ENCODE measurements at places on chromosomes 7 and 10.
A peak's percentile ranks its signal among the peaks of the same experiment; 100 is the strongest.

DNA sequence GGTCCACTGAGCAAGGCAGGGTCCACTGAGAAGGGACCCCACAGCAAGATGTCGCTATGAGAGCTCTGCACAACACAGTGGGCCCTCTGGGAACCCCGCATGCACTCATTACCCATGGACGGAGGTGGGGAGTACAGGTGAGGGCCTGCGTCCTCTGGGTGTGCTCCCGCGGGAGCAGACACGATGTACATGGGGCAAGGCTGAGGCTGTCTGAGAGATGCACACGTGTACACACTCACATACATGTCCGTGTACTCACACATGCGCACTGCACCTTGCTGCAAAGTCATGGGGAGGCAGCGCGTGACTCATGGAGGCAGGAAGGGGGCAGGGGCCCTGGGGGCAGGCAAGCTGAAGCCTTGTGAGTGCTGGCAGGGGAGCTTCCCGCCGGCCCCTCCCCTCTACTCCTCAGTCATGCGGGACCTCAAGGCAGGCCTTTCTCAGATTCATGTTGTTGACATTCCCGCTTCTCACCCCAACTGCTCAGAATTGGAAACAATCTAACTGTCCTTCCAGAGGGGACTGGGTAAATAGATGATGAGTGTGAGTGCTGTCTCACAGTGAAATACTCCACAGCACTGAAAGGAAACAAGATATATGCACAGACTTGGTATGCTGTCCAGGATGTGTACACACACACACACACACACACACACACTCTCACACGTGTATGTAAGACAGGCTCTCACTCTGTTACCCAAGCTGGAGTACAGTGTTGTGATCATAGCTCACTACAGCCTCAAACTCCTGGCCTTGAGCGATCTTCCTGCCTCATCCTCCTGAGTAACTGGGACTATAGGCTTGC, 40.0 kb downstream of the GOLGA7B start:
- DNase-seq: no peak

GRCh38 chr7:104922182-104923009, 91.6 kb upstream of the KMT2E start:
- no peak for DNase-seq

GRCh38 chr7:143003393-143004051, 23.4 kb downstream of the OR9A2 start:
- DNase-seq: no peak

GRCh38 chr7:103668279-103668941, 222.4 kb upstream of the SLC26A5 start:
- no peak for DNase-seq

DNA sequence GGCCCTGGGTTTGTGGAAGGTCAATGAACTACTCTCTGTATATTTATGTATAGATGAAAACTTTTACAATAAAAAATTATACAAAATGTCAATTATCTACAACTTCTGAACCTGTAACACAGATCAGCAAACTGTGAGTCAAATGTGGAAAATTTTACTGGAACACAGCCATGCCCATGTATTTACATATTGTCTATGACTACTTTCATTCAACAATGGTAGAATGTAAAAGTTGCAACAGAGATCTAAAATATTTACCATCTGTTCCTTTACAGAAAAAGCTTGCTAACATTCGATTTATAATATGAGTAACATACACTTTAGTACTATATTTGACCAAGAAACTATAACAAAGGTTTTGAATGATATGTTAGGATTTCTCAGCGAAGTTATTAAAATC, 481.6 kb downstream of the PARD3 start:
- no peak for DNase-seq

GRCh38 chr7:151700586-151701165, 176.2 kb downstream of the PRKAG2 start:
- DNase-seq: no peak

- DNase-seq: no peak
These were observed 32.4 kb downstream of the BLNK start for GRCh38 chr10:96238646-96239623.

- DNase-seq: no peak
These were observed 296.6 kb upstream of the ETV1 start for GRCh38 chr7:14286036-14286435.

DNA sequence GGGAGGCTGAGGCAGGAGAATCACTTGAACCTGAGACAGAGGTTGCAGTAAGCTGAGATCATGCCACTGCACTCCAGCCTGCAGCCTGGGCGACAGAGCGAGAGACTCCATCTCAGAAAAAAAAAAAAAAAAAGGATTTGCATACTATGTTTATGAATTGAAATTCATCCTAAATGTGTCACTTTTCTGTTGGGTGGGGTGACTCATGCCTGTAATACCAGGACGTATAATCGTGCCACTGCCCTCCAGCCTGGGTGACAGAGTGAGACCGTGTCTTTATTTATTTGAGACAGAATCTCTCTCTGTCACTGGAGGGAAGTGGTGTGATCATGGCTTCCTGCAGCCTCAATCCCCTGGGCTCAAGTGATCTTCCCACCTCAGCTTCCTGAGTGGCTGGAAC, 5.8 kb downstream of the ZNF212 start:
- DNase-seq: no peak

DNA sequence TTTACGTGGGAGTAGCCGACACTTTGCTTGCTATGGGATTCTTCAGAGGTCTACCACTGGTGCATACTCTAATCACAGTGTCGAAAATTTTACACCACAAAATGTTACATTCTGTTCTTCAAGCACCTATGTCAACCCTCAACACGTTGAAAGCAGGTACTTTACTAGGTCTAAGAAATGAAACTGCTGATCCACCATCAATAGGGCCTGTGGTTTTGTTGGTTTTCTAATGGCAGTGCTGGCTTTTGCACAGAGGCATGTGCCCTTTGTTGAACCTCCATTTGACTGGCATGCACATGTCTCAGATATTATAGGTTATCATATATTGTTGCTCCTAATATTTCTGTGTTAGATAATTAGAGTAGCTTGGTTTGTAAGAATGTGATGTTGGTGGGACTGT, 123.8 kb downstream of the CFTR start:
- DNase-seq: no peak

DNA sequence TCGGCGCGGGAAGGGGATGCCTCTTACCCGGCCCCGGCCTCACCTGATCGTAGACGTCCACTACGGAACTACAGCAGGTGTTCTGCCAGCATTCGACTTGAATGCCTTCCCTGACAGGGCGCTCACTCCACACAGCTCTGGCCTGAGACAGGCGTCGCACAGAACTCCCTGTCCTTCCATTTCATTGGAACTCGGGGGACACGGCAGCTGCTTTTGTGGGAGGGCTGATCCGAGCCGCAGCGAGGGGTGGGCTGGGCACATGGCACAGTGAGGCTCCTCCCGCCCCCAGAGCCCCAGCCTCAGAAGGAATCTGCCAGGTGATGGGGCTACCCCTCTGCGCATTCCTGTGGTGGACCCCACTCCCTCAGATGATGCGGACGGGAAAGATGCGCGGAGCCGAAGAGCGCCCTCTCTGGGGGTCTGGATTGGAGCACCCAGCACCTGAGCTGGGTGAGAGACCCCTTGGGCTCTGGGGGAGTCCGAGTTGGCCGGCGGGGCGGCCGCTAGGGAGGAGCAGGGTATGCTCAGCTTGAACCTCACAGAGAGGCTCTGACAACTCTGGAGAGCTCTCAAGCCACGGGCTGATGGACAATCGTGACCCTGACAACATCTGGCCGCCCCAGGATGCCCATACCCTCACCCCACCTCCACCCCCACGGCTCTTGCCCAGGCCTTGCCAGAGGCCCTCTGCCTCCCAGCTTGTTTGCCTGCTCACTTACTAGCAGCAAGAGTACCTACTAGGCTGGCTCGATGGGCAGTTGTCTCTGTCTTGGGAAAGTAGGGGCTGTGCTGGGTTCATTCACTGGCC, 36.6 kb downstream of the RASGEF1A start:
- peak; percentile 9 for DNase-seq

GRCh38 chr7:101845974-101846373, 28.5 kb downstream of the CUX1 start:
- no peak for DNase-seq

DNA sequence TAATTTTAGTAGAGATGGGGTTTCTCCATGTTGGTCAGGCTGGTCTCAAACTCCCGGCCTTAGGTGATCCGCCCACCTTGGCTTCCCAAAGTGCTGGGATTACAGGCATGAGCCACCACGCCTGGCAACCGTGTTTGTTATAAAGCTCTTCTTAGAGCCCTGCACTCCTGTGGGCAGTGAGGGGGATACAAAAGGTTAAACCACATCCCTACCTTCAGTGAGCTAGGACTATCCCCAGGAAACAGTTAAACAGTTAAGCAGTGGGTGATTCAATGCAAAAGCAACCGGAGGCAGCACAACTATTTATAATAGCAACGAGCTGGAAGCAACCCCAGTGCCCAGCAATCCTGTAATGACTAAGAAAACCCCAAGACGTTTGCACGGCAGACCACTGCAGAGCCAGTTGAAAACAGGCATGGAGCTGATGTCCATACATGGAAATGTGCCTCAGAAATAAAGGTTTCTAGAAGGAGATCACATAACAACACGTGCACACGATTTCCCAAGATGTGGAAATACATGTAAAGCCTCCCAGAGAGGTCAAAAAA, 107.2 kb upstream of the LYZL2 start:
- no peak for DNase-seq

- peak; percentile 65 for DNase-seq
These were observed 642 bp upstream of the COL13A1 start for GRCh38 chr10:69801094-69801433.

- DNase-seq: no peak
These were observed 14.0 kb upstream of the AKR1E2 start for GRCh38 chr10:4812046-4812445.

GRCh38 chr7:1920266-1920681, 250.2 kb downstream of the ELFN1 start:
- no peak for DNase-seq

- no peak for DNase-seq
These were observed 118.2 kb downstream of the CDK6 start for GRCh38 chr7:92717993-92718716.

GRCh38 chr7:135512135-135512887, 2.4 kb upstream of the CNOT4 start:
- no peak for DNase-seq

GRCh38 chr7:115748123-115748738, 282.3 kb downstream of the TFEC start:
- DNase-seq: no peak

- DNase-seq: no peak
These were observed 5.1 kb downstream of the UNC5B start for GRCh38 chr10:71217266-71218045.

DNA sequence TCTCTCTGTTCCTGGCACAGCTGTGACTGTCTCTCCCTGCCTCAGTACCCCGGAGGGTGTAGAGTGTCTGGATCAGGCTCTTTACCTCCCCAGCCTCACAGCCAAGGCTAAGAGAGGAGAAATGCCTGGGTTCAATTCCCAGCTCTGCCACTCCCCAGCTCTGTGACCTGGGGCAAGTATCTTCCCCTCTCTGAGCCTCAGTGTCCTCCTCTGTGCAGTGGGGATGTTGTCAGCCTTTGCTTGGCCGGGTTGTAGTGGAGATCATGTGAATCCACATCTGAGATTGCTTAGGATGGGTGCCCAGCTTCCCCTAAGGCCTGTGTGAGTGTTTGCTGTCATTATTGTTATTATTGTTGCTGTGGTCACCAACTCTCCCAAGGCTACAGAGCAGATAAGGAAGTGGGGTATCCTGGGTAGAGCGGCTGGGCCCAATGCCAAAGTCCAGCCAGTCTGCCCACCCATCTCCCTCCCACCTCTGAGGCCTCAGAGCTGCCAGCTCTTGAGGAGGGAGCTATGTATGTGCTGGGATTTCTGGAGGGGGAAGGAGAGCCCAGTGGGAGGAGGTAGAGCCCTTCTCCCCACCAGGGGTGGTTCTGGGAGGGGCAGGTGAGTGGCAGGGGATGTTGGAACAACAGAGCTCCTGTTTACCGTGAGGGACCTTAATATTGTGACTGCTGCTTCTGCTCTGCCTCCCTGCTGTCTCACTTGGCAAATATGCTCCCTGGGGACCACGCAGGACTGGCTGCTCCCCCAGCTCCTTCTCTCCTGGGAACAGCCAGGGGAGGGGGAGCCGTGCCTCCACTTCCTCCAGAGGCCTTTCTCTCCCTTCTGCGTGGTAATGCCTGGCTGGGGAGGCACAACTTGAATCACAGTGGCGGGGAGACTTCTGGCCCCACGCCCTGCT, 170.5 kb downstream of the RPS24 start:
- no peak for DNase-seq

DNA sequence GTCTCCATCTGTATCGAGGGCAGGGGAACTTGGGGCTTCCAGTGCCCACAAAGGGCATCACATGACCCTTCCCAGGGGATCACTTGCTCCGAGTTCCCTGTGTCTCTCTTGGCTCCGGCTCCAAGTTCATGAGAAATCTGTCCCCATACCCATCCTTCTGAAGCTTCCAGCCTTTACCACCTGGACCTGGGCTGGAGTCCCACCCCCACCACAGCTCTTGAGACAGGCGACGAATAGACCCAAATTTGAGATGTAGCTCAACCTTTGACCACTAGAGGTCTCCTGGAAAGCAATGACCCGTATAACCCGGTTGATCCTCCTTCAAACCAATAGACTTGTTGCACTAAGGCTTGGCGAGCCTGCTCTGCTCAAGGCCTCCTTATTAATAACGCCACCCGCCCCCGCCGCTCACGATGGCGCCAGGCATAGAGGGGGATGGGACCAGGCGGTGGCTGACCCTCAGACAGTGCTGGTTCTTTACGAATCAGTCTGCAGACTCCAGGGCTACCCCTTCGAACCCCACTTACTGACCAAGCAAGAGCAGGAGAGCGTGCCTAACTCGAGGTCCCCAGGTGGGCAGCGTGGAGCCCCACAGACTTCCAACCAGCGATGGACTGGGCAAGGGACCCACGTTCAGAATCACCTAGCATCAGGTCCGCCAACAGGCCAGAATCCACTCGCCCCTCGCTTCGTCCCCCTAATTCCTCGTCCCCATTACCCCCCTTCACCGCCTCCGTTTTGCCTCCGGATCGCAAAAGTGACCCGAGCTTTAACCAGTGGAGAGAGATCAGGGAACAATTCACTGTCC, 4.4 kb upstream of the ARID5B start:
- DNase-seq: peak; percentile 49

GRCh38 chr7:47071866-47072265, 510.0 kb downstream of the TNS3 start:
- no peak for DNase-seq

GRCh38 chr7:85070967-85071628, 115.8 kb downstream of the SEMA3D start:
- no peak for DNase-seq
